ENCODE measurements at places on chromosomes 12 and 14. TPM values are rescaled to one million over a fixed set of nuclear protein-coding genes. Genes with fewer than 3 reads are reported as not detected.

- DNase-seq = no peak
Observed at GRCh38 chr12:69779928-69780327, 41.3 kb downstream of the RAB3IP start.

- DNase-seq = peak; percentile 15
Observed at GRCh38 chr12:97960741-97961608, 498.4 kb downstream of the RMST start.

- DNase-seq = no peak
Observed at GRCh38 chr12:49588721-49589516, 16.5 kb downstream of the FAM186B start.

DNA sequence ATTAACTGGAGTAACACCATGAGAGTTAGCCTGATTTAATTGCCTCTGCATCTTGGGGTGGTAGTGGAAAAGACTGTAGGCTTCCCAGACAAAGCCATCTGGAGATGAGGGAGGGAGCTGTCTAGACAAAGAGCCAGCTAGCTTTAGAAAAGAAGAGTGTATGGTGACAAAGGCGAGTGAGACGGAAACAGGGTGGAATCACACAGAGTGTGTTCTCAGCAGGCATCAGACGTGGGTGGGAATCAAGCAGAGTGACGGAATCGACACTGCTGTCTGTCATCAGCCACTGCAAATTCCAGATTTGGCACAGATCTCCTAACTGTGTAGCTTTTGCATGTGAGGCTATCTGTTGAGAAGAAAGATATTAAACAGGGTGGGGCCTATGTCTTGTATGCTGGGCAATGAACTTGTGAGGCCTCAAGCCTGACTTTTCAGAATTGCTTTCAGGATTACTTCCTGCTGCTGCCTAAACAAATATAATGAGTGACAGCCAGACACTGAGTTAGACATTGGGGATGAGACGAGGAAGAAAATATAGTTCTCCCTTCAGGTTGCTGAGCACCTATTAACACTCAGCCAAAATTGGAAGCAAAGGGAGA, 236.5 kb upstream of the GRIP1 start:
- DNase-seq = no peak

GRCh38 chr14:20436363-20436755, 393 bp upstream of the KLHL33 start:
- DNase-seq = no peak

The TMTC3 gene
- 21.5 TPM for polyA plus RNA-seq
